ENCODE measurements at places on chromosomes 5 and 9.

DNA sequence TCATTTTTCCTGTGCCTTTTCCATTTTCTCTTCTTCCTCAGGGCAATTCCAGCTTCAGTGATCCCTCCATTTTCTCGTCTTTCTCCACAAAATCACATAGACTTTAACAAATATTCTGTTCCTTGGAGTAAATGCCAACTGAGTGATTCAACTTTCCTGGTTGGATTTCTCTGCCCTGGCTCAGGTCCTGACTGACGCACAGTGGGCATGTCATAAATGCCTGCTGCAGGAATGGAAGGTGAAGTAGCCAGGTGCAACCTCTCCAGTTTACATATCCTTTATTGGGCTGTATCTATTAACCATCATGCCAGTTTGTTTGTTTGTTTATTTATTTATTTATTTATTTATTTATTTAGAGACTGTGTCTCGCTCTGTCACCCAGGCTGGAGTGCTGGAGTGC is 95.1 kb downstream of the MEF2C start:
- no peak for DNase-seq

DNA sequence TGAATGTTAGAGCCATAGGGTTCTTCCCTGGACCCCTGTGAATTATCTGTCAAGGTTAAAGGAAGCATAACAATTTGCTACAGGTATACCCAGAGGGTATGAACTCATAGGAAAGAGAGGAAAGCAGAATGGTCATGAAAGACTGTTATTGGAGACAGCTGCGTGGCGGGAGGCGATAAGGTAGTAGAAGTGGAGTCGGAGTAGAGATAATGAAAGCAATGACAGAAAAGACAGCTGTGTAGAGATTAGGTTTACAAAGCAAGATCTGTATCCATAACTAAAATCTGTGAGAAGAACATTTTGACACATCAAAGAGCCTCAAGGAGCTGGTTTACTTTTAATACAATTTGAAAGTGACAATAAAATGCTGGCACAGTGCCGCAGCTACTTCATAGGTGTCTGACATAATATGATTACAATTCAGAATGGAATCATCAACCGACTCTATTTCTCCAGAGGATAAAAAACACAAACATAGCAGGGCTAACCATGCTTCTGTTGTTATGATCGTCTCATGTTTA is 603.9 kb downstream of the CDH12 start:
- DNase-seq = no peak

GRCh38 chr9:123798195-123798594 is 131.7 kb downstream of the DENND1A start:
- no peak for DNase-seq

- no peak for DNase-seq
Observed at GRCh38 chr9:70601000-70601951, 186.8 kb upstream of the KLF9 start.

GRCh38 chr9:125332527-125332926 is 70.9 kb downstream of the GAPVD1 start:
- DNase-seq = no peak

DNA sequence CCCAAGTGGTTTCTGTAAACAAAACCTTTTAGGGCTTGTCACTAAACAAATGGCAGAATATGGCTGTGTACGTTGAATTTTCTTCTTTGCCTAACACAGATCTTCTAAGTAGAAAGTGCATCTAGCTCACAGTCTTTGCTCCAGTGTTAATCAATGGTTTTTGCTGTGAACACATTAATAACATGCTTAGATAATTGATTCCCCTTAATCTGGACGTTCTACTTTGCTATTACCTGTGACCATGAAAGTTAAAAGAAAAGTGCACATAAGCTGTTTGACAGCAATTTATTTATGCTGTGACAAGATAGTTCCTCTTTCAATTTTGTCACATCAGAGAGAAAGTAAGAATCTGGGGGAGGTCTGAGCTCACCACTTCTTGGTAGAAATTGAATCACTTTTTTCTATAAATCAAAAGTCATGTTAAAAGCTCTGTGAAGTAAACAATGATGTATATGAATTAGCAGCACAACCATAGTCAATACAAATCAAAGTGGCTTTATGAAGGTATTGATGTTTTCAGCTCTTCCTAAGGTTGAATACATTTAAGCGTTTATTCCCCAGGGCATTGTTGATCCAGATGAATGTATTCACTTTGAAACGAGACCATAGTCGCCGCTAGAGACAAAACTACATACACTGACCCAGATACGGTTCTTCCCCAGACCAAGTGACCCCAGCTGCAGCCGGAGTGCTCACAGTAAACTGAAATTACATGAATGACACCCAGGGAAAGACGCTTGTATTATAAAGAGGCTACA is 174.6 kb upstream of the ZNF608 start:
- DNase-seq = no peak

GRCh38 chr9:20722221-20722620 is 38.2 kb downstream of the FOCAD start:
- DNase-seq = no peak

DNA sequence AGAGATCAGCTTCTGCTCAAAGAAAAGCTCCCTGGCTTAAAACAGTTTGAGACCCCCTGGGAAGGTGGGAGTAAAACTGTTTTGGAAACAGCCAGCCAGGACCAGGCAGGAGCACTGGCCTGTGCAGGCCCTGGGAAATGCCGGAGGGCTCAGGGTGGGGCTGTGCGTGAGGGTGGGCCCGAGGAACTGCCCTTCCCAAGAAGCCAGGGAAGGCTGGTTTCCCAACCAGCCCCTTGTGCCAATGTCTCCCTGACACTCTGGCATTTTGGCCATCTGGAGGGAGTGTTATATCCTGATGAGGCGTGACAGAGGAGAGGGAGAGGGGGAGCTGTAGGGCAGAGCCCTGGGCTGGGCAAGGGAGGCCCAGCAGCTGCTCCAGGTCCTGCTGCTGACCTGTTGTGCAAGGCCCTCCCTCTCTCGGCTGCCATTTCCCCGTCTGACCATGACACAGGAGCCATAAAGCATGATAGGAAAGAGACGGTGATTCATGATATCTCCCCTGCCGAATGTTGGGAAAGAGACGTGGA is 16.1 kb downstream of the OLFML2A start:
- DNase-seq = no peak

DNA sequence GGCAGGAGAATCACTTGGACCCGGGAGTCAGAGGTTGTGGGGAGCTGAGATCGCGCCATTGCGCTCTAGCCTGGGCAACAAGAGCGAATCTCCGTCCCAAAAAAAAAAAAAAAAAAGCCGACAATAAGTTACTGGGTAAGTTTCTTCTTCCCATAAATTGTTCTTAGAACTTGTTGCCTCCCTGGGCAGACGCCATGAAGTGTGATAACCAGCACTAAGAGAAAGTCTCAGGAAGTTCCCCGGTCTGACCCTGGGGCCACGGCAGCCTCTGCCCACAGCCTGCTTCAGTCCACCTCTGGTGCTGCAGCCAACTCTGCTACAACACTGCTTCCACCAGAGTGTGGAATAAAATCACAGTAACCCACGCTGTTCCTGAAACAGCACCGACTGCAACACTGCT is 19.1 kb downstream of the LPCAT1 start:
- no peak for DNase-seq

DNA sequence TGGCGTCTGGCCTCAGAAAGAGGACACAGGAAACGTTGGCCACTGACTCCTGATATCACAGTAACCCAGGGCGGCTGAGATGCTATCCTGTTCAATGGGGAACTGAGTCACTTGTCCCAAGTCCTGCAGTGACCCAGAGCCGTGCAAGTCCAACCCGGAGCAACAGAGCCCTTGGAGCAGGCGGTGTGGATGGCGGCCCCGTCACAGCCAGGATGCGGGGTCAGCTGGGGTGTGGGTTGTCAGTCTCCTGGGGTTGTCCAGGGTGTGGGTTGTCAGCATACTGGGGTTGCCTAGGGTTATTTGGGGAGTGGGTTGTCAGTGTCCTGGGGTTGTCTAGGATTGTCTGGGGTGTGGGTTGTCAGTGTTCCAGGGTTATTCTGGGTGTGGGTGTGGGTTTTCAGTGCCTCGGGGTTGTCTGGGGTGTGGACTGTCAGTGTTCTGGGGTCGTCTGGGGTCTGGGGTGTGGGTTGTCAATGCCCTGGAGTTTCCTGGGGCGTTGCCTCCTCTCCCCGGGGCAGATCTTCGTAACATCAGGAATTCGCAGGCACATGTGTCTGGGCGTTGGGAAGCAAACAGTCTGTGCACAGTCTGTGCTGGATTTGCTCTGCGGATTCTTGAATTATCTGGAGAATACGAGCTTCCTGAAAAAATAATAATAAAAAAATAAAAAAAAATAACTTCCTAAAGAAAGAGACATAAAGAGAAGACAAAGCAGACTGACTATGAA is 257.5 kb downstream of the PARP8 start:
- no peak for DNase-seq

GRCh38 chr5:6505416-6505755 is 56.7 kb downstream of the UBE2QL1 start:
- DNase-seq = no peak

GRCh38 chr5:169668732-169669131 is 31.7 kb downstream of the DOCK2 start:
- DNase-seq = no peak

GRCh38 chr5:176837707-176838115 is 27.4 kb downstream of the UNC5A start:
- peak; percentile 90 for DNase-seq

- no peak for DNase-seq
Observed at GRCh38 chr5:79793722-79794121, 104.1 kb downstream of the CMYA5 start.

DNA sequence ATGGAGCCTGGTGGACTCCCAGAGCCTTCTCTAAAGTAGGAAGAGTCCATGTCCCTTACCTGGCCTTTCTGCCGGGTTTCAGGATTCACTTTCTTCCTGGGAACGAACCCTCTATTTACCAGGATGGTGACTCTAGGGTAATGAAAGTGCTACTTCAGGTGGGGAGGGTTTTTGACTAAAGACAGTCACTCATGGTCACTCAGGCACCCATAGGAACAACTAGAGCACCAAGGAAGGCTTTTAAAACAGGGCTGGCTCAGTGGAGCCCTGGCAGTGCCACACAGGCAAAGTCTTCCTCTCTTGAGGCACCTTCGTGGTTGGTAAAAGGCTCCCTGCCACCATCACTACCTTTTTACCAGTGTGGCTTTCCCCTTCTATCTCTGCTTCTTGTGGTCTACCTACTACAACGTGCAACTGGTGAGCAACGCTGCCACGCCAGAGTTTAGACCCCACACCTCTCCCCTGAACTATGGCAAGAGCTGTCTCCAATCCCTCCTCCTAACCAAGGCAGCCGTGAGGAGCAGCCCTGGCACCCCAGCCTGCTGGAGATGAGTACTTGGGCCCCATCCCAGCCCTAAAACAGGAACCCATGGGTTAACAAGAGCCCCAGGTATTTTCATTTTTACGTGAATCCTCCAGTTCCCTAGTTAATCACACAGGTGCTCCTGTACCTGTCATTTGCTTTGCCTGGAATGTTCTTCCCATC is 3.5 kb downstream of the SURF1 start:
- no peak for DNase-seq

- no peak for DNase-seq
Observed at GRCh38 chr5:55407984-55408383, 100.2 kb downstream of the MTREX start.

- DNase-seq = peak; percentile 39
Observed at GRCh38 chr9:109401169-109401989, 80.5 kb upstream of the EPB41L4B start.

- DNase-seq = no peak
Observed at GRCh38 chr5:112637343-112637742, 100.3 kb upstream of the APC start.
